ENCODE measurements at places on chromosomes 16 and 17.

DNA sequence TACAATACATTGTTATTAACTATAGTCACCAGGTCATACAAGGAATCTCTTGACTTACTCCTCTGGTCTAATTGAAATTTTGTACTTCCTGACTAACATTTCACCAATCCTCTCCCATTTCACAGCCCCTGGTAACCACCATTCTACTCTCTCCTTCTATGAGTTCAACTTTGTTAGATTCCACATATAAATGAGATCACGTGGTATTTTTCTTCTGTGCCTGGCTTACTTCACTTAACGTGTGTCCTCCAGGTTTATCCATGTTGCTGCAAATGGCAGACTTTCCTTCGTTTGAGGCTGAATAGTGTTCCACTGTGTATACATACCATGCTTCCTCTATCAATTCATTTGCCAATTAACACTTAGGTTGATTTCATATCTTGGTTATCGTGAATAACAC lies 128.5 kb downstream of the CHD9NB start:
- DNase-seq, result no peak

- DNase-seq, result no peak
Measured at GRCh38 chr17:7550344-7550743, 1.5 kb downstream of the TNFSF12 start.

DNA sequence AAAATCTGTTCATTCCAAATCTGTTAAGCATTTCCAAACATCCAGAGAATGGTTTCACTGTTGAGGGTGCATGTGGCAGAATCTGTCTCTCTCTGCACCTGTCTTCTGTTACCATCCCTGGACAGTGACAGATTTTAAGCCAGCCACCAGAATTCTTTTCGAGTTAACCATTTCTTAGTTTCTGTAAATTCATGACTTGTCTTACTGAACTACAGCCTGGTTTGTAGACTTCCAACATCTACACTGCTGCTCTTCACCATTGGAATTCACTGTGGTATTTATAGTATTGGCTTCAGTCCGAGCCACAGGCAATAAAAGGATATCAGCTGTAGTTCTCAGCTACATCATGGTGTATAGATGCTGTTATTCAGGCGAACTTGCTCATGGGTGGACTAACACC lies 47.6 kb downstream of the GOSR1 start:
- DNase-seq, result no peak

GRCh38 chr17:6711681-6712057 lies 1.5 kb downstream of the SLC13A5 start:
- no peak for DNase-seq

DNA sequence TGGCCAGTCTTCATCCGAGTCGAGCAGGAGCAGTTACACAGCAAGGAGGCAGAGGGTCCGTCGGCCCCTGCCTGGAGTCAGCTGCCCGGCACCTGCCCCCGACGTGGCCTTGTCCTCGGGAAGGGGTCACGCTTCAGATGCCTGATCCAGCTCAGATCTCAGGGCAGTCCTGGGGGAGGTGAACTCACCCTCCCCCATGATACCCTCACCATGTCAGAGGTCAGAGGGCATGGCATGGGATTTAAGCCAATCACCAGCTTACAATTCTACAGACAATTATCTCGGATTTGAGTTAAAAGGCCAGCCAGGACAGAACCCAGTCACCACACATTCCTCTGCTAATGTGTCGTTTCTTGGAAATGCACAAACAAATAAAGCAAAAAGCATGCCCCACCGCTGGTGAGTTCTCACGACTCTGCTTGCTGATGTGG lies 211.3 kb downstream of the FOXL1 start:
- DNase-seq, result no peak

- no peak for DNase-seq
Measured at GRCh38 chr17:49365667-49366066, 3.6 kb upstream of the ZNF652 start.

DNA sequence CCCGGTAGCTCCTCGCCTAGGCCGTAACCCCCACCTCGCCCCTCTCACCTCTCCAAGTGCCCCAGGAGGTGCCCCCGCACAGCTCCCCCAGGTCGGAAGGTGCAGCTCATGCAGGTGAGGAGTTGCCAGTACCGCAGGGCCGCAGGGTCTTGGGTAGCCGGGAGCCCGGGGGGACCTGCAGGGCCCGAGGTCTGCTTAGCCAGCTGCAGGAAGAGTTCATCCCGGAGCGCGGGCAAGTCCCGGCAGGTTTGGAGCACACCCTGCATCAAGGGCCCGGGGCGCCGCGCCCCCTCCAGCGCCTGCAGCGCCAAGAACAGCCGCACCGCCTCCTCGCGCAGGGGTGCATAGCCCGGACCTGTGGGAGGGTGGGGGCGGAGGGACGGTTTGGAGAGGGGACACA lies 4.8 kb downstream of the PLEKHH3 start:
- no peak for DNase-seq

GRCh38 chr17:19248151-19248927 lies 11.2 kb downstream of the EPN2 start:
- no peak for DNase-seq

GRCh38 chr16:55367866-55368603 lies 44.0 kb downstream of the IRX6 start:
- DNase-seq, result no peak

DNA sequence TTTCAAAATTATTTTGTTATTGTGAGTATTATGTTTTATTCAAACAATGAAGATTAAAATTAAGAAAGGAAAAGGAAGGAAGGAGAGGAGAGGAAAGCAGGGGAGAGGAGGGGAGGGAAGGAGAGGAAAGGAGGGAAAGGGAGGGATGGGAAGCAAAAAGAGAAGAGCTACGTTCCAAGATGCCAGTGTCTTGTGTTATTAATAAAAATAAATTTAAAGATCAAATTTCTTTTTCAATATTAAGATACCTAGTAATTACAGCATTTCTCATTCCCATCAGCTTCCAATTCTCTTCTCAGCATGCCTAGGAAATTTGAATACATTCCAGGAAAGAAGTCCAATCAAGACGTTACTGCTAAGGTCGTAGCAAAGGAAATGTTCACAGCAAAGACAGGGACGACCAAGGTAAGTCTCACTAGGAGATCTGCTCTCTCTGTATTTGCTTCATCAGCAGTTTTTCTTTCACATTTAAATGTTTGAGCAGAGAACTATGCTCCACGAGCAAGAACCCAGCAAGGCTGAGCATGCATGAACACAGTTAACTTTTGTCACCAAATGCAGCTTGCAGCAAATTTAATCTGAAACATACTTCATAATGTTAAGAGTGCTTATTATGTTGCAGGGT lies 63.3 kb upstream of the HLF start:
- DNase-seq, result no peak

DNA sequence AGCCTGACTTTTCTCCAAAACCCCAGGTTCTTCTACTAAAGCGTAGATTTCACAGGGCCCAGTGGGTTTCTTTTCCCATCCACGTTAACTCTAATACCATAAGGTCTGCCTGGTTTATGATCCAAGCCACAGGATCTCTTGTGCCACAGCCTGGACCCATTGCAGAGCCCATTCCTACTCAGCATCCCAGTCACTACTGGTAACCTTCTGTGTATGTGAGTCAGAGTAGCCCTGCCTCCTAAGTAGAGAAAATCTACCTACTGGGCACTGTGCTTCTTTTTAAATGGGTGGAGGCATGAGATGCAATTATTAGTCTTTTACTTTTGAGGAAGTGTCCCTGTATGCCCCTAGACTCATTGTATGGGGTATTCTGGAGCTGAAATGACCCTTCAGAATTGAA lies 13.5 kb downstream of the CCL11 start:
- DNase-seq, result no peak
